ENCODE measurements at places on chromosomes 13 and 19.

GRCh38 chr13:52405767-52406494 is at the start of gene THSD1:
Gene THSD1, minus strand, starts transcription at chr13:52406172. Its CDS starts 3,572 bp downstream, at chr13:52402600.
- DNase-seq: no peak

DNA sequence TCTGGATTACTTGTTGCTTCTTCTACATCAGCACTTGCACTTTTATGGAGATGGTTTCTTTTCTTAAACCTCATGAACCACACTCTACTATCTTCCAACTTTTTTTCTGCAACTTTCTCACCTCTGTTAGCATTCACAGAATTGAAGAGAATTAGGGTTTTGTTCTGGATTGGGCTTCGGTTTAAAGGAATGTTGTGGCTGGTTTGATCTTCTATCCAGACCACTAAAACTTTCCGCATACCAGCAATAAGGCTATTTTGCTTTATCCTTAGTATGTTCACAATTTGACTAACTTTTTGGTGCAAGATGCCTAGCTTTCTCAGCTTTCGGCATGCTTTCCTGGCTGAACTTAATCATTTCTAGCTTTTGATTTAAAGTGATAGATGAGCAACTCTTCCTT is 666.7 kb upstream of the MIR17HG start:
- no peak for DNase-seq

GRCh38 chr13:43132257-43132656 is 108.9 kb downstream of the DNAJC15 start:
- DNase-seq: no peak

- no peak for DNase-seq
Observed at GRCh38 chr13:26971990-26972887, 199.4 kb downstream of the USP12 start.

DNA sequence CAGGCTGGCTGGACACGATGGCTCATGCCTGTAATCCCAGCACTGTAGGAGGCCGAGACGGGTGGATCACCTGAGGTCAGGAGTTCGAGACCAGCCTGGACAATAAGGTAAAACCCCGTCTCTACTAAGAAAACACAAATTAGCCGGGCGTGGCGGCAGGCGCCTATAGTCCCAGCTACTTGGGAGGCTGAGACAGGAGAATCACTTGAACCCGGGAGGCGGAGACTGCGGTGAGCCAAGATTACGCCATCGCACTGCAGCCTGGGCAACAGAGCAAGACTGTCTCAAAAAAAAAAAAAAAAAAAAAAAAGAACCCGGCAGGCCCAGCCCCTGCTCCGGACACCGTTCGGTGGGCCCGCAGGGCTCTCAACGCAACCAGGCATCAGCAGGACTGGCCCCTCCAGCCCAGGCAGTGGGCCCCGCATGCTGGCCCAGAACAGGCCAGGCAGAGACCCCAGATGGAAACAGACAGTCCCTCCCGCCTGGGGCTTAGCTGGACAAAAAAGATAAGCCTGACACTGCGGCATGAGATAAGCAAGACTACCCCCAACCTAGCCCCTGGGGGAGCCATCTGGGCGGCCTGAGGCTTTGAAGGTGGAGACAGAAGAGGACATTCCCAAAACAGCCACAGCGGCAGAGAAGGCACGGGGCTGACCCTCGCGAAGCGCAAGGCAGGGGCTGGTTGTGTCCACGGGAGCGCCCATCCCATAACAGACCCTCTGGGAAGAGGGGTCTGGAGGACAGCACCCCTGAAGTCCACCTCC is 11.6 kb downstream of the REXO1 start:
- no peak for DNase-seq

DNA sequence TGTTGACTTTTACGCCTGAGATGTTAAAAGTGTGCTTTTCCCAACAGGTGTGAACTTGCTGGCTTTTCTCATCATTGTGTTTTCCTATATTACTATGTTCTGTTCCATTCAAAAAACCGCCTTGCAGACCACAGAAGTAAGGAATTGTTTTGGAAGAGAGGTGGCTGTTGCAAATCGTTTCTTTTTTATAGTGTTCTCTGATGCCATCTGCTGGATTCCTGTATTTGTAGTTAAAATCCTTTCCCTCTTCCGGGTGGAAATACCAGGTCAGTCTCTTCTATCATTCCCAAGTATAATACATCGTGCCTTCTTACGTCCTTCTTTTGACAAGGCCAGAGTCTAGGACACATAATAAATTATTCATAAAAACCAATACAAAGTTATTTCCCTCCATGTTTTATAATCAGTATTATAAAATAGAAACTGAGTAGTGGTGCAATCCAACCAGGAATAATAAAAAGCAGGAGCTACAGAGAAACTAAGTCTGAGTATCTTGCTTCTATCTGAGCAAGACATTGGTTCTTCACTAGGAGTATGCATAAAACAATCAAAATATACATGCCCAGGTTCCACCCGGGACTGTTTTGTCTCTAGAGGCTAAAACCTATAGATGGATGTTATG is 57.9 kb downstream of the RXFP2 start:
- no peak for DNase-seq

DNA sequence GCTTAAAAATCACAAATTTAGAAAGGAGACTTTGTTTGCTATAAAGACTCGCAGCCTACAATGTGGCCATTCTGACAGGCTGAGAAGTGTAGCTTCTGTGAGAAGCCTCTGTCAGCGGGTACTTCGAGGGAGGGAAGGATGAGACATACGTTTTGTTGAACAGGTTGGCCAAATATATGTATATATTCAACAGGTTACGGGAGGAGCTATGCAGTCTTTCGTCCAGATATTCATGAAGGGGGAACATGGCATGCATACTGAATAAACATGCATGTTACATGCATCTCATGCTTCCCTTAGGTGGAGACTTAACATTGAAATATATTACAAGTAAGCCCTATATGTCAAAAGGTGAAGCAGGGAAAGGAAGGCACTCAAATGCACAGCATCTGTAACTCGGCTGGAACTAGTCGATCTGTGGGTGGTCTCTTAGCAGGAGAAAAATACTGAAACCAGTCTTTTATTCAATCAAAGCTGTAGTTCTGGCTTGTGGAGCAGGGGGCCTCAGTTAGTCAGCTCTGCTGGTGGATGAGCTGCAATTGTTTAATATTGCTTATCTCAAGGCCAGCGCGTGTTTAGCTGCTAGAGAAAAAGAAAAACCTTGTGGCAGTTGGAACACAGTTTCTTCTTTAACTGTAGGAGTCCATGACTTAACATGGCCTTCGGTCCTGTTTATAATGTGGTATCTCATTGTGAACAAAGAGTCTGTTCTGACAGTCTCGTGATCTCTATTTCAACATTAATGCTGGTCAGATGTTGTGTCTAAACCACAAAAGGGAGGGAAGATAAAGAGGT is 94.3 kb downstream of the FAM216B start:
- DNase-seq: no peak

DNA sequence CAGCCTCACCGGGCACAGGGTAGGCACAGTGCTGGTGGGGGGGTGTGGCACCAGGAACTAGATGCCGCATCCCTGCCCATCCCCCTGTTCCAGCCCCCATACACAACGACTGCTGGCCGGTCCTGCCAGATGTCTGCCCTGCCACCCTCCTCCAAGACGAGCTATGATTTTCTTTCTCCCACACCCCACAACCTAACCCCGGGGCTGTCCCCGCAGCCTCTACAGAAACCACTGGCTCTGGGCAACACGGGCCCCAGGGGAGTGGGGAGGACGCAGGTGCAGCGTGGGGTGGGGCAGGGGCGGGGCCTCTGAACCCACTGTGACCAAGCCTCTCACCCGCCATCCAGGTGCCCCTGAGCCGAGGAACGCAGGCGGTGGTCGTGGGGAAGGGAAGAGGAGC is 15.5 kb downstream of the PGLS start:
- no peak for DNase-seq

- DNase-seq: no peak
Observed at GRCh38 chr19:32343550-32344262, 1.7 kb upstream of the ZNF507 start.

DNA sequence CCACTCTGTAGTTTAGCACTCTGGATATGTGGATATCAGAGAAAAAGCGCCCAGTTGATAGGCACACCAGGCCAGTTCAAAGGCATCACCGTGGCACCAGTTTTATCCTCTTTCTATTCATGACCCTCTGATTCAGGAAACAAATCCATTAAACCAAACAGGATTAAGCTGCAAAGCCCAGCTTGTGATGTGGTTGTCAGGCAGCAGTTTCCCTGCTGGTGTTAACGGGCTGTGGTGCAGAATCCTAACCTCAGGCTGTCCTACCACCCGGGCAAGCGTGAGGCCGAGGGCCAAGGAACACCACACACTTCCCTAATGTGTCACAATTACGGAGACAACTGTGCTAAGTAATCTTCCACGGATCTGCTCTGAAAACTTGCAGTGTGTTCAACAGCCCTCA is 209.1 kb downstream of the OLFM4 start:
- DNase-seq: no peak

- DNase-seq: peak; percentile 65
Observed at GRCh38 chr13:99811067-99811700, 160.4 kb downstream of the ZIC5 start.

GRCh38 chr19:38912600-38913514 is 871 bp upstream of the CCER2 start:
- no peak for DNase-seq

DNA sequence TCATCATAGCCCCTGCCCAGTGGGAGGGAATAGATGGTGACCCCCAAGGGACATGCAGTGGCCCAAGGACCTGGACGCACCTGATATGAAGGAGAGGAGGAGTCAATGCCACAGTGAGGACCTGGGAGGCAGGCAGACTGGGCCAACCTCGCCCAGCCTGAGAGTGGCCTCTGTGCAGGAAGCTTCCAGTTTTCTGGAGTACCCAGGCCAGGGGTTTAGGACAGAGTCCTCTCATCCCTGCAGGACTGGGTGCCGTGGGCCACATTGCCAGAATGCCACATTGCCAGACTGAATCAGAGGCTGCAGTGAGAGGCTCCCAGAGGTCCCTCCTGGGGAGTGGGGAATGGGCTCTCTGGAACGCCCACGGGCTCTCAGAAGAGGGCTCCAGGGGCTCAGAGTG is 82.9 kb upstream of the VSTM2B start:
- no peak for DNase-seq

GRCh38 chr13:114134944-114135610 is 2.7 kb upstream of the RASA3 start:
- no peak for DNase-seq

- no peak for DNase-seq
Observed at GRCh38 chr19:5632241-5632612, 9.3 kb downstream of the SAFB start.

DNA sequence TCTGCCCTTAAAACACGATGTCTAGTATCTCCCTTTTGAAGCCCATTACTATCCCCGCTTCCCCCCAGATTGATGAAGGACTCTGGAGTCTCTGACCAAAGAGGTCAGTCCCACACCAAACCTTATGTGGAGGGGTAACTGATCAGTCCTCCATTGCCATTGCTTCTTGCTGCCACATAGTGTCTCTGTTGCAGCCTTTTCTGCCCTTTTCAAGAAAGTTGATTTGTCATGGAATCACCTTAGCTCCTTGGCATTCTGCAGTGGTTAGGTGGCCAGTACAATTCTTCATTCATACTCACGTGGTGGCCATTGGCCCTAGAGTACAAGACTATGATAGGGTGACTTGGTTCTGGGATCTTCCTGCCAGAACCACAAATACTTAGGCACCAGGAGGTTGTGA is 8.4 kb upstream of the HTR2A start:
- no peak for DNase-seq

- no peak for DNase-seq
Observed at GRCh38 chr19:29779921-29780320, 31.9 kb upstream of the CCNE1 start.

DNA sequence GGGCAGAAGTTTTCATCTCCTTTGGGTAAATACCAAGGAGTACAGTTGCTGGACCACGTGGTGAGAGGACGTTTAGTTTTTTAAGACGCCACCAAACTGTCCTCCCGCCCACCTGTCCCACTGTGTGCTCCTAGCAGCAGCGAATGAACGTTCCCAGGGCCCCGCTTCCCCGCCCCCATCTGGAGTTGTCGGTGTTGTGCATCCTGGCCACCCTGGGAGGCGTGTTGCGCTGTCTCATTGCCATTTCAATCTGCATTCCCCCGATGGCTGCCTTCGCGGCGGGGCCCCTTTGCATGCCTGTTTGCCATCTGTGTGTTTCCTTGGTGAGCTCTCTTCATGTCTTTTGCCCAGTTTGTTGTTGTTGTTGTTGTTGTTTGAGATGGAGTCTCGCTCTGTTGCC is 76.1 kb downstream of the KDM4B start:
- no peak for DNase-seq

DNA sequence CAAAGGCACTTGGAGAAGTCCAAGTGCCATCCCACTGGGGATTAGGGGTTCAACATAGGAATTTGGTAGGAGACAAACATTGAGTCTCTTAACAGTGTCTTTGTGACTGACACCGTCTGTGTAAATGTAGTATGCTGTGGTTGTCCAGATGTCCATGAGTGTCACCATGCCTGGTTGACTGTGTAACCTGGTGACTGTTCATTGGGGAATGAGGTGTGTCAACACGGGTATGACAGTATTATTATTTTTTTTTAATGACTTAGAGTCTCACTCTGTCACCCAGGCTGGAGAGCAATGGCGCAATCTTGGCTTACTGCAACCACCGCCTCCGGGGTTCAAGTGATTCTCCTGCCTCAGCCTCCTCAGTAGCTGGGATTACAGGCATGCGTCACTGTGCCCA is 16.2 kb downstream of the PKN1 start:
- no peak for DNase-seq

GRCh38 chr19:47156861-47157430 is 26.3 kb downstream of the SAE1 start:
- DNase-seq: no peak

DNA sequence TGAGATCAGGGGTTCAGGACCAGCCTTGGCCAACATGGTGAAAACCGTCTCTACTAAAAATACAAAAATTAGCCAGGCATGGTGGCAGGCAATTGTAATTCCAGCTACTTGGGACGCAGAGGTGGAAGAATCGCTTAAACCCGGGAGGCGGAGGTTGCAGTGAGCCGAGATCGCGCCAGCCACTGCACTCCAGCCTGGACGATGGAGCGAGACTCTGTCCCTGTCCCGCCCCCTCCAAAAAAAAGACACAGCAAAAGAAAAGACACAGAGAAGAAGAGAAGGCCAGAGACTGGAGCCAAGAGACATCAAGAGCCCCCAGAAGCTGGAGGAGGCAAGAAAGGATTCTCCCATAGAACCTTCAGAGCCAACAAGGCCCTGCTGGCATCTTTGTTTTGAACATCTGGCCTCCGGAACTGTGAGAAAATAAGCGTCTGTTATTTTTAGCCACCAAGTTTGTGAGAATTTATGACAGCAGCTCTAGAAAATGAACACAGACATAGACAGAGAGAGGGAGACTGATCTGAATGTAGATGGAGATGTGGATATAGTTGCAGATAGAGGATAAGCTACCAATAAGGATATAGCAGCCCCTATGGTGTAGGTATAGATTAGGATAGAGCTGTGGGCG is 25.7 kb upstream of the PNMA8B start:
- DNase-seq: no peak

- DNase-seq: no peak
Observed at GRCh38 chr19:56670961-56671612, 470 bp downstream of the ZNF835 start.
